ENCODE measurements at places on chromosomes 3 and 15. TPM values are rescaled to one million over a fixed set of nuclear protein-coding genes. Genes with fewer than 3 reads are reported as not detected.

DNA sequence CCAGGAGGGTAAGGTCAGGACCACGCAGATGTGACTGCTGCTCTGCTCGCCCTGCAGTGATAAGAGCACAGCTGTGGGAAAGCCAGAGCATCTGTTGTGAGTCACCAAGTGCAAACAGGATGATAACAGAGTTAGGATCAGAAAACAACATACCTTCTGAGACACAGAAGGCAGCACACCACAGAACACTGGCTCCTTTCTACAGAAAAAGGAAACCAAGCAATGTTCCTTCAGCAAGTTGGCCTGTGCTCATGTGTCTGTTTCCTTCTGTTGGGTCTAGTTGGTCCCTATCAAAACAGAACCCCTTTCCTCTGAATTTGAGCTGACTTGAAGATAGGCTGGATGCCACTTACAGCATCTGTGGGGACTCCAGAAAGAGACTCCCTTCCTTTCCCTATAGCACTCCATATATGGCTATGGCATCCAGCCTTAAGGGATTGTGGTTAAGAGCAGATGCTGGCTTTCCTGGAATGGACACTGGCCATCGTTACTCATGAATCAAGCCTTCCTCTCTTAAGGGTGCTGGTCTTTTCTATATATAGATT is 440.7 kb upstream of the THBS1 start:
- DNase-seq, result no peak

DNA sequence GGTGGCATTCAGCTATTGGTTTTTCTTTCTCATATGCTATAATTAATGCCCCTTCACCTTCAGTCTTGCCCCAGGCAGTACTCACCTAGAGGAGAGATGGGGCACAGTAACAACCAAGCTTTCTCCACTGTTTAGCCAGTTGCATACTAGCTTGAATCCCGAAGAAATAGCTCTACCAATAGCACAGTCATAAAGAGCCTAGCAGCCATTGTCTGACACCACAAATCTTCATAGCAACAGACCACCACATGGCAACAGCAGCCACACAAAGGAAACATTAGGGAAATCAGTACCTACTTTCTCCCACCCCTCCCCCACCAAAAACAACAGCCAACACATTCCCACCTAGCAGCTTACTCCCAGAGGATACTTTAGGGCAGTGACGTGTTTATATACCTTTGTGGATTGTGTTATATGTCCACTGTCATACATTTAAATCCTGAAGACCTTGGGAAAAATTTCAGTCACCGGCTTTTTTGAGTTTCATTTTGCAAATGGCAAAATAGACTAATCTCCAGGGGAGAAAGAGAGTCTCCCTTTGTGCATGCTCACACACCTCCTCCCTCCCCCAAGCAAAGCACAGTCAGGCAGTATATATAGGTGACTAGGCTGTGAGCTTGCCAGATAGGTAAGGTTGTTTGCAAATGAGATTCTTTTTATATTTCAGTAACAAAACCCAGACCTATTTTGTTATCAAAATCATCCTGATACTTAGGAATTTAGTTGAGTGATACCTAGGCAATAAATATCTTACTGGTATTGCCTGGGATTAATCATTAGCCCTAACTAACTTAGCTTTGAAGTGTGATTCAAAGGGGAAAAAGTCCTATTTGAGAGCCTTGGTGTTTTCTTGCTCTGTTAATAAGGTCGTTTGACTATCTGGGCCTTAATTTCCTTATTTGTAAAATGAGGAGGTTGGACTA is 140.6 kb downstream of the RBPMS2 start:
- no peak for DNase-seq

- DNase-seq, result no peak
Observed at GRCh38 chr15:65071381-65071811, 3.6 kb upstream of the RASL12 start.

ALAS1 gene
- 18.0 TPM for total RNA-seq

DNA sequence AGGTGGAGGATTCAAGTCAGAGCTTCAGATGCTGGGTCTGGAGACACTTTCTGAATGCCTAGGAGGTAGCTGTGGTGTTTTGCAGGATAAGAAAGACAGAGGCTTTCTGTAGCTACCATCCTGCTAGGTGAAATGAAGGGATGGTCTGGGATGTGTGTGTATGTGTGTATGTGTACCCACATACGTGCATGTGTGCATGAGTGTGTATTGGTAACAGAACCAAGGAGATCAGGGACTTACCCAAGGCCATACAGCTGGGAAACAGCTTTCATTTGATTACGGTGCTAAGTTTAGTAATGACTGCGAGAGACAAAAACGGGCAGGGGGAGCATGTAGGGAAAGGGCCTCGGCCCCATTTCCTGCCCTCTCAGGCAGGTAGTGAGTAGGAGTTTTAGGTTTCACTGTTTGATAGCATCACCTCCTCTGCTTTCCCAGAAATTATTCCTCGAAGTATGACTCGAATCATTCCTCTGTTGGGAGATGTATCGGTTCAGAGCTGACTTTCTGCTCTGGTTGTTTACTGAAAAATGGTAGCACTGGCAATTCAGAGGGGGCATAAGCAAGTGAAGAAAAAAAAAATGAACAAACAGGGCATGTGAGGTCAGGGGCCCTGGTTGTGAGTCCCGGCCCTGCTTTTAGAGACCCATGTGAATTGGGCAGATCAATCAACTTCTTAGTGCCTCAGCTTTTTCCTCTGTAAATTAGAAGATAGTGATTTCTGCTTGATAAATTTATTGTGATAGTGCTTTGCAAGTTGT is 130.7 kb downstream of the LPP start:
- DNase-seq, result no peak

KIF7 gene
- 0.79 TPM for total RNA-seq

STOML1 gene
- total RNA-seq, result 10.7 TPM

All from pancreas (tissue), 10 donors.